IPS DF 19.7 (cell line): ENCODE measurements at places on chromosomes 7 and 10.
A peak's percentile ranks its signal among the peaks of the same experiment; 100 is the strongest.

DNA sequence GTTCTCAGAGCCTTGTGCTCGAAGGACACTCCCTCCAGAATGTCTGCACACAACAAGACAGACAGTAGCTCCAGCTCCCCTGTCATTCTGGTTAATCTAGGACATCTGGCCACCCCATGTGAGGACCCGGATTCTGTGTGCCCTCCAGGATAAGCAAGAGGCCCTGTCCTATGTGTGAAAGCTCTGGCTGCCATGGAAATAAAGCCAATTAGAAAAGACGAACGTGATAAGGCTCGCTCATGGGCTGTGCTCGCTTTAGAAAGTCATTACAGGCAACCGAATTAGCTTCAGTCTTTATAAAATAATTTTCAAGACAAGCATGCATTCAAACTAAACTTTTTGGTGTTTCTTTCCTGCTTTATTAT, 263.4 kb downstream of the INHBA start:
- DNase-seq, result no peak

DNA sequence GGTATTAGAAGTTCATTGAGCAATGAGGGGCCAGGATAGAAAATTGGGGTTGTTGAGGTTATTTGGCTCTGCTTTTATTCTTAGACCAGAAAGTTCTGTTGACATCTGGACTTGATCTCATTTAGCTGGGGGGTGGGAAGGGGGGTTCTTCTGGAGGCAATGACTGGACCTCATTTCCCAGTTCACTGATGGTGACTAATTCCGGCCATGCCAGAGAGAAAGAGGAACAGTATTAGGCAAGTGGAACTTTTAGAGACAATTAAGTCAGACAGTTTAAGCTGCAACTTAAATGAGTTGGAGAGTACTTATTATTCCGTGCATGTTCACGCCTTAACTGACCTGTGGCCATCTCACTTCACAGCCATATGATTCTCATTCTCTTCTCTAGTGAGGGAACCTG, 512.5 kb downstream of the REEP3 start:
- no peak for DNase-seq

DNA sequence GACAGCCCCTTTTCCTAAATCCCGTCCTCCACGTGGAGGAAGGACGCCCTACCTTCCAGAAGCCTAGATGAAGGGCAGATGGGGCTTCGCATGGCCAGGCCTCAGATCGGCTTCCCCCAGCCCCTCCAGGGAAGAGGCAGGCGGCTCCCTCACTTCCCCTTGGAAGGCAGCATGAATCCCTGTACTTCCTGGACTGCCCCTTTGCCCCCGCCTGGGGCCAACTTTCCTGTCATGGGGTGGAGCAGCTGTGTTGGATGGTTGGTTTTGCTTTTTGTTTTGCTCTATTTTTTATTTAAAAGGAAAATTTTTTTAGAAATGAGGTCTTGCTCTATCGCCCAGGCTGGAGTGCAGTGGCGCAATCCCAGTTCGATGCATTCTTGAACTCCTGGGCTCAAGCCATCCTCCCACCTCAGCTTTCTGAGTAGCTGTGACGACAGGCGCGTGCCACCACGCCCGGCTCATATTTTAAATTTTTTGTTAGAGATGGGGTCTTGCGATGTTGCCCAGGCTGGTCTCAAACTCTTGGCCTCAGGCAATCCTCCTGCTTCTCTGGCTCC, 27.2 kb downstream of the GTF2IRD1 start:
- DNase-seq, result no peak

- DNase-seq, result no peak
Observed at GRCh38 chr10:30854656-30855055, 177.0 kb downstream of the ZNF438 start.

DNA sequence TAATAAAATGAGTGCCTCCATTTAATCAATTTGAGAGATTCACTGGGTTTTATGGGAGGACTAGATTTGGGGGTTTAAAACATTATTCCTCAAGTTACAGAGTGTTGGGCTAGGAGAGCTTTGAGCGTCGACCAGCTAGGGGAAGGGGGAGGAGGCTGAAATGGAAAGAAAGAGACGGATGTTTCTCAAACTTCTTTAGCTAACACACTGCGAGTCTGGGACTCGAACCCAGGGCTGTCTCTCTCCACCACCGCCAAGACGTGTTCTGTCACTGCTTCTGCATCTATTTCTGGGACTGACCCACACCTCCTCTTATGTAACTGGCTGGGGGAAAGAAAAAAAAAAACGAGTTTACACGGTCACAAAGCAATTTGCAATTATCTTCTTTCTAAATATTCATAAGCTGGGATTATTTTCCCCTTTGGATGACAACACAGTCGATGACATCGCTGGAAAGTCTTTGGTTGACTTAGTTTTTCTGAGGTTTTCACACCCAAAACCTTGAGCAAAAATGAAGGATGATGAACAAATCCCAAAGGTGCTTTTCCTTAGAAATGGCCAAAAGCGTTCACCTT, 27.2 kb downstream of the CHST15 start:
- DNase-seq, result no peak

- no peak for DNase-seq
Observed at GRCh38 chr10:75926763-75927162, 495.3 kb downstream of the LRMDA start.

- DNase-seq, result peak; percentile 7
Observed at GRCh38 chr7:98210513-98211220, 572 bp upstream of the BHLHA15 start.

DNA sequence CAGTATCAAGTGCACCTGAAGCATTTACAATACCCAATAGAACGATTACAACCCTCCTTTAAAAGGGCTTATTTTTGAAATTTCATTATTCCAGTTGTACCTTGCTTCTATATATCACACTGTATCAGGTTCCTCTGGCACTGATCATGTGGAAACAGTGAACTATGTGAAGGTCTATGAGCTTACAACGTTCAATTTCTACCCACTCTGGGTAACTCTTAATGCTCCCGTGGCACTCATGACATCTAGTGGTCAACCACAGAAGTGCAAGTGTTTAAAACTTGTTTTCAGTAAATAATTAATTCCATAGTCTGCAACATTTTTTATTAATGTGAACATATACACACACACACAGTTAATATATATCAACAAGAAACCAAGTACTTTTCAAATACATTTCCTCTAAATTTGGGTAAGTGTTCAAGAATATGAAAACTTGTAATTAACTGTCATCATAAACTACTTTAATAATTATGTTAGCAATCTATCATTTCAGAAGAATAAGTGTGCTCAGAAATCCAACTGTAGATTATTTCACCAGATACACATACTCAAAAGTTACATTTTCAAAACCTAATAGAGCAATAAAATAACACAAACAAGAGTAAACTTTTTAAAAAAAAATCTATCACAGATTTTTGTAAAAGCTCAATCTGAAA, 61.0 kb downstream of the MPP7 start:
- no peak for DNase-seq

DNA sequence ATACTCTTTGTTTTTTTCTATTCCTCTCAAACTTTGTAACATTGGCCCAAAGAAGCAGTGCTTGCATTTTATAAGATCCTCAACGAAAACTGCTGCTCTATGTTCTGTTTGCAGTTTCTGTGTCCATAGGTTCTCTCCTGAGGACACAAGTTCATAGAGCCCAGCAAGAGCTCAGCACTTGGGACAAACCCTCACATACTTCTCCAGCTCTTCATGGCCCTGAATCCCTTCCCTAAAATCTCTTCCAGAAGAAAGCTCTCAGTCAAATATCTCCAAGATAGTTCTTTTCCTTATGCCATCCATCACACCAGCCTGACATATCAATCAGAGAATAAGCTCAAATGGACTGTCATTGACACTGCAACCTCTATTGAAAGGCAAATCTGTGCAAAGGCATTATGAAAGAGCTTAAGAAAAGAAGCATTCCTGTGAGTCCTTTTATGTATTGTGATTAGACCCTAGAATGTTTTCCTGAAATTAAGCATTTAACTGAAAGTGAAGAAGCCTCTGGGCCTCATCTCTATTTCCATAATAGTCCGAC, 405.5 kb downstream of the ANKRD7 start:
- DNase-seq, result no peak

- DNase-seq, result no peak
Observed at GRCh38 chr7:156640949-156641485, 443 bp downstream of the RNF32 start.

DNA sequence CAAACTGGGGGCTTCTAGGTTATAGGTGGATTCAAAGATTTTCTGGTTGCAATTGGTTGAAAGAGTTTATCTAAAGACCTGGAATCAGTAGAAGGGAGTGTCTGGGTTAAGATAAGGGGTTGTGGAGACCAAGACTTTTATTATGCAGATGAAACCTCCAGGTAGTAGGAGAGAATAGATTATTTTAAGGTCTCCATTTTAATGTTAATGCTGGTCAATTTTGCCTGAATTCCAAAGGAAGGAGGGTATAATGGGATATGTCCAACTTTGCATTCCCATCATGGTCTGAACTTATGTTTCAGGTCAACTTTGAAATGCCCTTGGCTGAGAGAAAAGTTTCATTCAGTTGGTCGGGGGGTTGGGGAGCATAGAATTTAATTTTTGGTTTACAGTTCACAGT, 44.3 kb upstream of the SEMA3E start:
- no peak for DNase-seq

DNA sequence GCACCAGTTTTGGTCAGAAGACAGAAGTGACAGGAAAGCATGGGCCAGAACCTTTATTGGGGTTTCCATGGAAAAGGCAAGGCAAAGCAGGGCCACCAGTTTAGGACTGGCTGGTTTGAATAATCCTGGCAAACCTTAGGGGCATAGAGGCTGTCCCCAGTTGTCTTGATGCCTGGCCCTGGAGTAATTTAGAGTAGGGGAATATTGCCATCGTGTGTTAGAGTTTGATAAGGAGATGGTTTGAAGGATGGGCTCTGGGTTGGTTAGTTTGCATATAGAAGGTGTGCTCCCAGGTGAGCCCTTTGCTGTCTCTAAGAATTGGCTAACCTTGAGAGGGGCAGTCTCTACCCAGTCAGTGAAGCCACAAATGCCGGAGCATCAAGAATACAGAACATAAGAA, 79.6 kb downstream of the ZNF777 start:
- DNase-seq, result no peak

DNA sequence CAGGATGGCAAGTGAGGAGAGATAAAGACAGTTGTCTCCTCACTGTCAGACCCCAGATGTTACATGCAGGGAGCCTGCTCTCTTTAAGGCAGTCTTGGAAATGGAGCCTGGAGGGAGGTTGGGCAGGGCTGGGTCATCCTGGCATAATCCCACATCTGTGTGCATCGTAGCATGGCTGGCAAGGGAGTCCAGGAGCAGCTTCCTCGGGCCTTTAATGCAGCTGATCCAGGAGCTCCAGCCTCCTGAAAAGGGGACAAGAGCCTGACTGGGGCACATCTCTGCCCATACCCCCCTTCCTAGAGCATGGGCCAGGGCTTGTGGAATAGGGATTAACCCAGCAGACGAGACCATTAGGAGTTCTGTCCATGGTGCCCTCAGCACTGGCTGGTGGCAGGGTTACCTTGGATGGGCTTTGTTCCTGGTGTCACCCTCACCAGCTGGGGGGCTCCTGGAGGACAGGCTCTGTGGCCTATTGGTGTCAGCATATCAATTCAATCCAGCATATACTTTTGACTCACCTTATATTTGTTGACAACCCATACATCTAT, 34.9 kb downstream of the TBATA start:
- no peak for DNase-seq

DNA sequence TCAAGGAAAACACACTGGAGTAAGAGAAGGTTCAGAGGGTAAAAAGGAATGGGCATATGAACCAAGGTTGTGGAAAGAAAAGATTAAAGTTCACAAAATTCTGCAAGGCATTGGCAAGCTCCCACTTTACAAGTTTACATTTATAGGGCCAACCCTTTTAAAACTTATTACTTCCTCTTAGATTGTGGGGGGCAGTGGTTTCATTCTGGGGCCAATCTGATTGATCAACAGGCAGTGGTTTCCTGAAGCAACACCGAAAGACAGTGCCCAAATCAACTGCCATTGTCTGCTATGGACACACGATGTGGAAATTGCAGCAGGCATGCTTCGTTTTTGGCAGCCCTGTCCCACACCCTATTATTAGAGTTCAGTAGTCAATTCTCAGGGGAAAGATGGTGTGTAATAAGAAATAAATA, 154.0 kb downstream of the SGMS1 start:
- DNase-seq, result no peak

DNA sequence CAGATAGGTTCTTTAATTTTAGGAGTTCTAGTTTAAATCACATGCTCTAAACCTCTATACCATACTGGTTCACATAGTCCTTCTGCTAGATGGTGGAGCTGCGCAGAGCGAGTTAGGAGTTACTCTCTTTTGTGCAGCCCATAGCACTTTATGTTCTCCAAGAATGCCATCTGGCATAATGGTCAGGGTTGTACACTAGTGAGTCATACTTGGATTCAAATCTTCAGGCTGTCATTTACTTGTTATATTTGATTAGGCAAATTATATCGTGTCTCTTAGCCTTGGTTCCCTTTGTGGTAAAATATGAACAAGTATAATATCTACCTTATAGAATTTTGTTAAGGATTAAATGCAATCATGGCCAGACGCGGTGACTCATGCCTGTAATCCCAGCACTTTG, 1078.3 kb downstream of the NRG3 start:
- no peak for DNase-seq

DNA sequence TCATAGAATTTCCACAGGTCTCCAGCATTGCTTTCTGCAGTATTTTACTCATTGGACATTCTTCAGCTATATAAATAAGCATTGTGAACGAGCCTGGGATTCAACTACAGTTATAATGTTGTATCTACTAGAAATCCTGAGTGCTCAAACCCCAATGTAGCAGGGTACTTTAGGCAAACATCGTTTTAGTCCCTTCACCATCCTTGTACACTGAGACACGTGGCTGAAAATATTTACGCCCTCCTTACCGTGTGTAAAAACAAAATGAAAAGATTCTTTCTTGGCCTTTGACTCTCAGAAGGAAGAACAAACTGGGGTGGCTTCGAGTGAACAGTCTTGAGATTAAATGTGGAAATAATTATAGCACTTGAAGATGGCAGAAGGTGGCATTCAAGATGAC, 25.2 kb downstream of the CDK6 start:
- DNase-seq, result no peak

GRCh38 chr7:34058801-34059135, 153.4 kb downstream of the BMPER start:
- no peak for DNase-seq

GRCh38 chr7:34751725-34752643, 94.0 kb downstream of the NPSR1 start:
- no peak for DNase-seq

GRCh38 chr10:77350711-77351119, 286.9 kb downstream of the KCNMA1 start:
- no peak for DNase-seq

GRCh38 chr10:79475877-79476276, 30.5 kb upstream of the ZCCHC24 start:
- no peak for DNase-seq

DNA sequence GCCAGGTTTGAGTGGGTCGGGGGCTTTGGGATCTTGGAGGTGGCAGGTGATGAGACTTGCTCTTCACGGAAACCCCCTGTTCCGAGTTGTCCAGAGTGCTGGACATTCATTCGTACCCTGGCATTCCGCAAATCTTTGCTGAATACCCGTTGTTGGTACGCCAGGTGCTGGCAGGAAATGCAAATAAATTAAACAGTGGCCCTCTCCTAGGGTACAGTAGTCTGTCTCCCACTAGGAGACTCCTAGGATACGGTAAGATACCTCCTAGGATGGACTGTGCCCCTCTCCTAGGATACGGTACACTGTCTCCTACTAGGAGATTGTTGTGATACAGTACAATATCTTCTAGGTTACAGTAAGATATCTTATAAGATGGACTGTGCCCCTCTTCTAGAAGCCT, 544 bp downstream of the SEC23IP start:
- no peak for DNase-seq
